ENCODE measurements at places on chromosomes 16 and 17. TPM values are rescaled to one million over a fixed set of nuclear protein-coding genes. Genes with fewer than 3 reads are reported as not detected.

The SLC47A1 gene
- total RNA-seq = 6.8 TPM

GRCh38 chr16:55499281-55499680 lies 9.6 kb upstream of the LPCAT2 start:
- H3K4me3 ChIP-seq = peak overlapping the region; percentile 31
- peak overlapping the region; percentile 84 for H3K27ac ChIP-seq
- DNase-seq = no peak
- peaks cover 46% of the 10 kb centered on the region for H3K36me3 ChIP-seq
- peaks cover 3% of the 10 kb centered on the region for H3K27me3 ChIP-seq

- peaks cover 4% of the 10 kb centered on the region for H3K27me3 ChIP-seq
- peaks cover 1% of the 10 kb centered on the region for H3K36me3 ChIP-seq
- no peaks in the 10 kb centered on the region for H3K4me1 ChIP-seq
- no peak overlapping the region for H3K27ac ChIP-seq
- no peak overlapping the region for H3K4me3 ChIP-seq
- DNase-seq = no peak
Observed at GRCh38 chr16:86227801-86228200, 282.5 kb upstream of the FOXF1 start.

DNA sequence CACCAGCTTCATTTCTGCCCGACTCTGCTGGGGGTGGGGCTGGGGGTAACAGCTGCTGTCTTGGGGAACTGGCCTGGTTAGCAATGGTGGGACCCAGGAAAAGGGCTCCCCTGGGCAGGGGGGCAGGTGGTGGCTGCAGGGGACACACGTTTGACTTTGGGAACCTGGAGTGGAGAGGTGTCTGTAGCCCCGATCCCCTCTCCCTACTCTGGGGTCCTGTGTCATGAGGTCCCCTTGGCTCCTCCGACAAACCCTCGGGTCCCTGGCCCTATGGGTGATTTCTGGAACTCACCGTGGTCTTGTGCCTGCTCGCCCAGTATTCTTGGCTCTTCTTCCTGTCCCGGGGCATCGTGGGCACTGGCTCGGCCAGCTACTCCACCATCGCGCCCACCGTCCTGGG lies 12.0 kb downstream of the SPNS3 start:
- DNase-seq = no peak
- no peak overlapping the region for H3K4me3 ChIP-seq
- no peaks in the 10 kb centered on the region for H3K36me3 ChIP-seq
- peaks cover 2% of the 10 kb centered on the region for H3K27me3 ChIP-seq
- H3K4me1 ChIP-seq = no peaks in the 10 kb centered on the region
- no peak overlapping the region for H3K27ac ChIP-seq

DNA sequence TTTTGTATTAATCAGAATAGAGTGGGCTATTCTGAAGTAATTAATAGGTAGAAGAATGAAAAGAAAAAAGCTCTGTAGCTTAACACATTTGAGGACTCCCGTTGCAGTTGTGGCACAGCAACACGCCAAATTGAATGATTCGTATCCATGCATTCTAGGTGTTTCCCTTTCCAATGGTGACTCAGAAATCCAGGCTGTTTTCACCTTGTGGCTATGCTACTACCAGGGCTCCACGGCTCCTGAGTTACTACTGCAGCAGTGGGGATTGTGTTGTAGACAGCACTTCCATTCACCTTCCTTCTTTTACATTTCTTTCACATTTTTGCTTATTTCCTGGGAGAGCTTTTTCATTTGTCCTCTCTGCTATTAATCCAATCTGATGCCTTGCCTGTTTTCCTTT lies 1616.4 kb downstream of the CDH8 start:
- no peak overlapping the region for H3K27ac ChIP-seq
- H3K4me3 ChIP-seq = no peak overlapping the region
- peaks cover 1% of the 10 kb centered on the region for H3K27me3 ChIP-seq
- no peak for DNase-seq
- peaks cover 6% of the 10 kb centered on the region for H3K4me1 ChIP-seq
- H3K36me3 ChIP-seq = no peaks in the 10 kb centered on the region

DNA sequence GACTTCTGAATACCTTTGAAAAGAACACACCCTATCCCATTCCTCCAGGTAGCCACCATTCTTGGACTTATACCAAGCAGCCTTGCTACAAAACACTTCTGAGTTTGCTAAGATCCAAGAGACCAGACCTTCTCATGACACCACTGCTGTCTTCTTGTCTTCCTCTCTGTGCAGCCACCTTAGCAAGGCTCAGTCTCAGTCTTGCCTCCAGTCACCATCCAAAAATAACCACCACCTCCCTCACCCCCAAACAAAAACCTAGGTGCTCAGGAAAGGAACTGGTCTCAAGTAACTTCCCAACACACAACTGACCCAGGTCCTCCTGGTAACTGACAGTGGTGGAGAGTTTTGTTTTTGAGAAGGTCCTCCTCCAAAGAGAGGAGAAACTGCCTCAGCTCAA lies 90.9 kb upstream of the CORO6 start:
- peaks cover 5% of the 10 kb centered on the region for H3K27me3 ChIP-seq
- H3K36me3 ChIP-seq = peaks cover 17% of the 10 kb centered on the region
- DNase-seq = no peak
- peaks cover 50% of the 10 kb centered on the region for H3K4me1 ChIP-seq

- peak; percentile 16 for DNase-seq
- H3K27ac ChIP-seq = peak overlapping the region; percentile 13
- H3K4me3 ChIP-seq = peak overlapping the region; percentile 89
- H3K4me1 ChIP-seq = peaks cover 15% of the 10 kb centered on the region
Observed at GRCh38 chr17:50426814-50427787, 1.1 kb downstream of the ACSF2 start.

The KCNAB3 gene
- total RNA-seq = 1.6 TPM

DNA sequence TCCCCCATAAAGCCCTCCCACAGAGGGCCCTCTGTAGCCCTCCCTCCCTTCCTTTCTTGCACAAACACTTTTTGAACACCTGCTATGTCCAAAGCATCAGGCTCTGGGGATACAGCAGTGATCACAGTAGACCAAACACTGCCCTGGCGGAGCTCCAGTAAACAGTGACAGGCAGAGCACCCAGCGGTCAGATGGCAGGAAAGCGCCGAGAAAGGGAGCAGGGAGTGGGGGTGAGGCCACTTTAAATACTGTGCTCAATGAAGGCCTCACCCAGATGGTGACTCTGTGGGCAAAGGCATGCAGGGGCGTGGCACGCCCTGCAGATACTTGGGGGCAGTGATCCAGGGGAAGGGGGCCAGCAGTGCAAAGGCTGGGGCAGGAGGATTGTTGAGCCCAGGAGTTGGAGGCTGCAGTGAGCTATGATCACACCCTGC lies 7.6 kb downstream of the PRR29 start:
- H3K4me3 ChIP-seq = peak overlapping the region; percentile 88
- DNase-seq = no peak
- peak overlapping the region; percentile 84 for H3K27ac ChIP-seq

The SCN4A gene
- total RNA-seq = 0.95 TPM

The PRDM7 gene
- not detected for total RNA-seq

The NPIPB13 gene
- total RNA-seq = 10.7 TPM

DNA sequence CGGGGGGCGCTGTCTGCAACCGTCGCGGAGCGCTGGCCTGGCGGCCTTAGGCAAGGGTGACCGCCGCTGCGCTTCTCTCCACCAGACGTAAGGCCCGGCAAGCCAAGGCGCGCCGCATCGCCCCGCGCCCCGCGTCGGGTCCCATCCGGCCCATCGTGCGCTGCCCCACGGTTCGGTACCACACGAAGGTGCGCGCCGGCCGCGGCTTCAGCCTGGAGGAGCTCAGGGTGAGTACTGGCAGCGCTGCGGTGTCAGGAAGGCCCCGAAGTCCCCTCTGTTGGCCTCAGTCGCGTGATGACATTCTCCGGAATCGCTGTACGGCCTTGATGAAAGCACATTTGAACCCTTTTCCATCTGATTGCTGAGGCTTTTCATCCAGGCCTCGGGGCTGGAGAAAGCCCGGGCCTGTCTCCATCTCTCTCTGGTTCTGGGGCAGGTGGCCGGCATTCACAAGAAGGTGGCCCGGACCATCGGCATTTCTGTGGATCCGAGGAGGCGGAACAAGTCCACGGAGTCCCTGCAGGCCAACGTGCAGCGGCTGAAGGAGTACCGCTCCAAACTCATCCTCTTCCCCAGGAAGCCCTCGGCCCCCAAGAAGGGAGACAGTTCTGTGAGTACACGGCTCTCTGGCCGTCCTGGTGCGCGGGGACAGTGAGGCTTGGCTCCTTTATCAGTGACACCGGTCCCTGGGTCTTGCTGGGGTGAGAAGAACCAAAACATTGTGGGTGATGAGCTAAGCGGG lies 831 bp downstream of the RPL13 start:
- H3K4me1 ChIP-seq = peaks cover 40% of the 10 kb centered on the region
- H3K4me3 ChIP-seq = peak overlapping the region; percentile 96
- DNase-seq = no peak
- H3K36me3 ChIP-seq = peaks cover 48% of the 10 kb centered on the region

DNA sequence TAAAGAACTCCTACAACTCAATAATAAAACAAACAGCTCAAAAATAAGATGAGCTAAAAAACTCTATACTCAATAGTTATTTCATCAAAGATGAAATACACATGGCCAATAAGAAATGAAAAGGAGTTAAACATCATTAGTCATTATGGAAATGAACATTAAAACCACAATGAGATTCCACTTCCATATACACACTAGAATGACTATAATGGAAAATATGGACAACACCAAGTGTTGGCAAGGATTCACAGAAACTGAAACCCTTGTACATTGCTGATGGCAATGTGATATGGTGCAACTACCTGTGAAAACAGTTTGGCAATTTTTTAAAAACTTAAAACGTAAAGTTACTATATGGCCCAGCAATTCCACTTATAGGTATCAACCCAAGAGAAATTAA lies 91.4 kb downstream of the GRIN2A start:
- H3K4me1 ChIP-seq = no peaks in the 10 kb centered on the region
- H3K4me3 ChIP-seq = no peak overlapping the region
- H3K27ac ChIP-seq = no peak overlapping the region
- DNase-seq = no peak
- no peaks in the 10 kb centered on the region for H3K36me3 ChIP-seq
- peaks cover 2% of the 10 kb centered on the region for H3K27me3 ChIP-seq

GRCh38 chr17:5511401-5512225 lies 25.2 kb downstream of the MIS12 start:
- H3K4me1 ChIP-seq = no peaks in the 10 kb centered on the region
- no peak overlapping the region for H3K27ac ChIP-seq
- H3K4me3 ChIP-seq = no peak overlapping the region
- peaks cover 1% of the 10 kb centered on the region for H3K27me3 ChIP-seq
- no peak for DNase-seq
